Activated CD4-positive, alpha-beta T cell treated with anti-CD3 and anti-CD28 coated beads, Interleukin-2, amount 50 U/mL, for 24 hours (primary cell): ENCODE measurements at places on chromosomes 2 and 18.

DNA sequence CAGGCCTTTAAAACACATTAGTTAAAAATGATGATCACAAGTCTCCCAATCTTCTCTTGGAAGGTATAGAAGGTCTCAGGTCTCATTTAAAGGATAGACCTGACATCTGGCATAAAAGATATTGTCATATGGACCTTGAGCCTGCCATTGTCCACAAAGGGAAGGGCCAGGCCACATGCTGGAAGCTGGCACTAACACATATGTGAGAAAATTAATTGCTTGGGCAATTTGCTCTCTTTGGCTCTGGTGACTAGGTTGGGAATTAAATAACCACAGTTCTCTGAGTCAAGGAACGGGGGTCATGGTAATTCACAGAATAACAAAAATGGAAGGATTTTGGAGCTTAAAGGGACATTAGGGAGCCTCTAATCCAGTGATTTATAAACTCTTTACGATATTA, 727.3 kb downstream of the BCL11A start:
- DNase-seq = no peak

- no peak for DNase-seq
These were observed 88.1 kb upstream of the KLF7 start for GRCh38 chr2:207253666-207254345.

GRCh38 chr2:172278667-172279066, 148.7 kb upstream of the ITGA6 start:
- DNase-seq = no peak

- no peak for DNase-seq
These were observed 301.8 kb upstream of the ACVR2A start for GRCh38 chr2:147543056-147543455.

- DNase-seq = no peak
These were observed 130.2 kb downstream of the DNAH6 start for GRCh38 chr2:84646514-84646913.

- no peak for DNase-seq
These were observed 36.5 kb downstream of the MYO3B start for GRCh38 chr2:170214309-170214948.

DNA sequence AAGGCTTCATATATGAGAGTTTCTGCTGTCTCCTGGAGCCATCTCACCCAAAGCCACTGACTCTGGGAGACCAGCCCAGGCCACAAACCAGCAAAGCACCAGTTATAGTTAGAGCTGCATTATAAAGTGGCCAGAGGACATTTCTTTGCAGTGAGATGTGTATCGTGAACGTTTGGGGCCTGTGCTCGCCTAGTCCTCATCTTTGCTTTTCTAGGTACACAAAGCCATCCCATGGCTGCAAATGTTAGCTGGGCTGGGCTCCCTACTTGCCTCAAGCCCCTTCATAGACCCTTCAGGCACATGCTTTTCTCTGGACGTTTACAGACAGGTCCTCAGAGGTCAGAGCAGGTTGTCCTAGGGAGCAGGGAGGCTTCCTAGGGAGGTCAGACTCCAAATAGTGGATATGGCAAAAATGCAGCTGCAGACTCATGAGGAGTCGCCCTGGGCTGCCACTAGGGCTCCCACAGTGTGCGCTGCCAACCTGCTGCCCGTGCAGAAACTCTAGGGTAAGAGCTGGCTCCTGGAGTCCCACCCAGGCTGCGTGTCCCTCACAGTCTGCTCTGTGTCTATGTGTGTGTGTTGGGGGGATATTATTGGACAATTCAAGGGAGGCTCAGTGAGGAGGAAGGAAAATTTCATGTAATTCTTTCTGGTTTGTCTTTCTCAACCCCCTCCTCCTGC, 141.0 kb downstream of the RPIA start:
- DNase-seq = no peak

DNA sequence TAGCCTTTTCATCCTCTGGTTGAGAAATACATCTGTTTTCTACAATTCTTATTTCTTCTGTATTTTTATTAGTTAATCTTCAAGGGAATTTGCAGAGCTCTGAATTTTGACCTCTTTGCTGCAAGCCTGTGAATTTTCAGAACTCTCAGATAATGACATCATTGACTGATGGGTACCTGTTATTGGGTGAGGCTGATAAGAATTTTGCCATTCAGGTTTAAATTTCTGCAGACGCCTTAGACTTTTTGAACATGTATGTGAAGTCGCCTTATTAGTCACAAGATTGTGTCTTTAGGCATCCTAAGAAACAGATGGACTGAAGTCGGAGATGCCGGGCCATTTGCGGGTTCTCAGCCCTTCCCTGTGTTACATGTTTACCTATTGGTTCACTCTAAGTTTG, 82.4 kb downstream of the SPTBN1 start:
- DNase-seq = no peak

DNA sequence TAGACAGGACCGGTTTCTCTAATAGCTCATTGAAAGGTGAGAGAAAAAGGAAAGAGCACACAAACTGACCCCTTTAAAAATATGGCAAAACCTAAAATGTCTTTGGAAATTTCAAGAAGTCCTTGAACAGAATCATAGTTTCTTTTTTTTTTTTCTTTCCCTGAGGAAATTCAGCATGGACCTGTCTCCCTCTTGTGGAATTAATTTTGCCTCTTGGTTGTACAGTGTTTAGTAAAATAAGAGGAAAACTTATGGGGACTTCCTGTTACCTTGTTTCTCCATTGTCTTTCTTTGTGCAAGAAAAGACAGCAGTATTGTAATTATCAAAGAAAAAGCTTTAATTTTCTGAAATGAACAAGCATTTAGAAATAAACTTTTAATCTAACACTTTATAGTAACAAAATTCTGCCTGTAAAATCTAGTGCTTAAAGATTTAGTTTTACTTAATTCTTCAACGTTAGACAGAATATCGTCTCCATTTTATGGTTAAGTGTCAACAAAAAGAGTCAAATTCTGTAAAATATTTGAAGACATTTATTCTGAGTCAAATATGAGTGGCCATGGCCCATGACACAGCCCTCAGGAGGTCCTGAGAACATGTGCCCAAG, 176.3 kb upstream of the NABP1 start:
- DNase-seq = no peak

GRCh38 chr2:106607371-106607770, 120.2 kb downstream of the CD8B2 start:
- no peak for DNase-seq

- no peak for DNase-seq
These were observed 199.5 kb downstream of the OSR1 start for GRCh38 chr2:19158896-19159295.

DNA sequence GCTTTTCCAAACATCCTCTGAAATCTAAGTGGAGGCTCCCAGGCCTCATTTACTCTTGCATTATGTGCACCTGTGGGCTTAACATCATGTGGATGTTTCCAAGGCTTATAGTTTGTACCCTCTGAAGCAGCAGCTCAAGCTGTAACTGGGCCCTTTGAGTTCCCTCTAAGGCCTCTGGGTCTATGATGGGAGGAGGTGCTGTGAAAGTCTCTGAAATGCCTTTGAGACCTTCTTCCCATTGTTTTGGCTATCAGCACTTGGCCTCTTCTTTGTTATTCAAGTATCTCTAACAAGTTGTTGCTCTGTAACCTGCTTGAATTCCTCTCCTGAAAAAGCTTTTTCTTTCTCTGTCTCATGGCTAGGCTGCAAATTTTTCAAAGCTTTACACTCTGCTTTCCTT, 58.1 kb upstream of the MYT1L start:
- DNase-seq = no peak

GRCh38 chr2:23286758-23287704, 97.9 kb upstream of the KLHL29 start:
- no peak for DNase-seq

GRCh38 chr18:77495982-77496690, 246.5 kb downstream of the GALR1 start:
- no peak for DNase-seq

DNA sequence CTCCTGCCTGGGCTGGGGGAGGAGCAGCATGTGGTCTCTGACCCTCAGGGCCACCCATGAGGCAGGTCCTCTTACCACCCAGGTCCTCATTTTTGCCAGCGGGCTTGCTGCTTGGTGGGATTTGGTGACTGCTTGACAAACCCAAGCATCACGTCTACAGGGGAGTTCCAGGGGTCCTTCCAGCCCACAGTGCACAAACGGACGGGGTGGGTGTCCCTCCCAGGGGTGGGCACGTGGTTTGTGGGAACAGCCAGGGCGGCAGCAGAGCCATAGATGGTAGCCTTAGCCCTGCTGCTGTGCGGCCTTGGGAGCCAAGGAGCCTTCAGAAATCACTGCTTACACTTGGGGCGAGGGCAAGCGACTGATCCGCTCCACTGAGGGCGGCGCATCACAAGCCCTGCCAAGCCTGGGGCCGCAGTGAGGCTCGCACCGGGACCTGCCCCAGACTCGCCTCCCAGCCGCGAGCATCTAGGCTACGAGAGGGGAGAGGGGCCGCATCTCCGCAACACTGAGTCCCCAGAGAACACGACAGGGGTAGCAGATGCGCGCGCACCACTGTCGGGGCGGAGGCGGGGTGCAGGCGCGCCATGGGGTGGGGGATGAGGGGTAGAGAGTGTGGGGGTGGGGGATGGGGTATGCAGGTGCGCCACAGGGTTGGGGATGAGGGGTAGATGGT, 36.9 kb downstream of the SNED1 start:
- no peak for DNase-seq

DNA sequence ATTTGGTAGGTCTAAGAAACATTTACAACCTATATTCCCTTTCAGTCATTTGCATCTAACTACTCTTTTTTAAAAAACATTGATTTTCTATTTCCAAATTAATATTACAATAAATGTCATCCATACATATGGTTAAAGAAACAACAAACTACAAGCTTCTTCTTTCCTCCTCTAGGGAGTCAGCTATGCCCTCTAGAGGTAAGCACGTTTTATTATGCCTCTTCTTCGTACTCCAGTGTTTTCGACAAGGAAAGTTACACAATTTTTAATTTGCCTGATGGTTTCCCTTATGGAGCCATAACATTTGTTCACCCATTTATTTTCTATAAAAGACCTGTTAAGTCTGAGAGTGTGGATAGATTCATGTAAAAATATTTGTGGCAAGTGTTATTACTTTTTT, 183.4 kb upstream of the CDH7 start:
- no peak for DNase-seq

- no peak for DNase-seq
These were observed 25.9 kb downstream of the LRRC30 start for GRCh38 chr18:7256618-7257425.

- no peak for DNase-seq
These were observed 813.3 kb downstream of the DCC start for GRCh38 chr18:53153281-53153680.

DNA sequence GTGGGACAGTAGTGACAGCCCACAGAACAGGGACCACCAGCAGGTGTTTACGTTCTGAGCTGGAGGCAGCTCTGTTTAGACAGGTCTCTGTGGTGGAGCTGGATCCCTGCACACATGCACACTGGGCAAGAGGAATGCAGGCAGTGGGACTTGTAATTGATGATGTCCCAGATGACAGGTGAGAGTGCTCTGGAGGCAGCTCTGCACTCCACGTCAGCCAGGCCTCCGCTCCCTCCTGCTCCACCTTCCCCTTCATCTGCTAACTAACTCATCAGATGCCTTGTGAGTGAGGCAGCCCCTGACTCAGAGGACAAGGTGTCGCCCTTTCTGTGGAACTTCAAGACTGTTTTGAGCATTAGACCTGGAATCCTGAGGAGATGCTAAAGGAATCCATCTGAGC, 53.2 kb downstream of the SH3YL1 start:
- DNase-seq = no peak

- DNase-seq = no peak
These were observed 210.0 kb upstream of the SALL3 start for GRCh38 chr18:78769502-78770105.

GRCh38 chr18:2847317-2848246, 776 bp downstream of the EMILIN2 start:
- no peak for DNase-seq

DNA sequence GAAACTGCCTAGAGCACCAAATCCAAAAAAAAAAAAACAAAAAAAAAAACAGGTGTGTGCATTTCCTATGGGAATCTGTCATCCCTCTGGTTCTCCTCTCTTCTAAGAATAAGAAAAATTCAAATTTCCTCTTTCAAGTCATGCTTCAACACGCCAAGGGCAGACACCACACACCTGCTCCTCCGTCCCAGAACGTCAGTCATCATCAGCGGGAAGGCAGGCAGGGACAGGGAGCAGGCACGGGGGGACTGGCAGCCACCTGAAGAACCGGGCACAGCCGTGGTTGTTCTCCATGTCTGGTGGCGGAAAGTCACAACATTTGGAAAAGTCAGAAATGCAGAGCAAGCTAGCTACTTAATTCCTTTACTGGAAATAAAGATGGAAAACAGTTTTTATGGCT, 214.8 kb downstream of the IKZF2 start:
- no peak for DNase-seq
